ENCODE measurements at places on chromosomes 2 and 18.

DNA sequence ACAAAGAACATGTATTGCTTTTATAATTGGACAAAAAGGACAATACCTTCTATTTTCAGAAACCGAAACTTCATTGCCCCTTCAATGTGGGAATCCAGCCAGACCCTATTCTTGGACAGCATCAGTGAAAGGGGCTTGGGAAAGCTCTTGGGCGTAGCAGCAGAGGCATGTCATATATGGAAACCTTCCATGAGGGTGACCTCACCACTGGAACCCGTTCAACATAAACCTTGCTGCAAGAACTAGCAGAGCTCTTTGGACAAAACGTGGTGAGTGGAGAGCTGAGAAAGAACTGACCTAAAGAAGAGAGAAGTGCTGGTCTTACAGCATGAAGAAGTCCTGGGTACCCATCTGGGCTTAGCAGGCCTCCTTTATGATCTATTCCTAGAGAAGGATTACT is 22.7 kb upstream of the ACTG2 start:
- H3K4me1 ChIP-seq: peaks cover 9% of the 10 kb centered on the region
- H3K27me3 ChIP-seq: no peaks in the 10 kb centered on the region
- H3K36me3 ChIP-seq: peaks cover 4% of the 10 kb centered on the region
- peak overlapping the region; percentile 86 for H3K27ac ChIP-seq

- no peaks in the 10 kb centered on the region for H3K4me1 ChIP-seq
- H3K27ac ChIP-seq: no peak overlapping the region
- H3K36me3 ChIP-seq: no peaks in the 10 kb centered on the region
- no peak overlapping the region for H3K4me3 ChIP-seq
- no peak for DNase-seq
- H3K27me3 ChIP-seq: no peaks in the 10 kb centered on the region
Measured at GRCh38 chr18:55999641-56000040, 411.6 kb upstream of the TCF4 start.

GRCh38 chr2:1488851-1489250 is 75.6 kb downstream of the TPO start:
- H3K4me1 ChIP-seq: no peaks in the 10 kb centered on the region
- H3K27ac ChIP-seq: no peak overlapping the region
- H3K4me3 ChIP-seq: no peak overlapping the region
- H3K36me3 ChIP-seq: no peaks in the 10 kb centered on the region
- DNase-seq: no peak
- H3K27me3 ChIP-seq: no peaks in the 10 kb centered on the region

DNA sequence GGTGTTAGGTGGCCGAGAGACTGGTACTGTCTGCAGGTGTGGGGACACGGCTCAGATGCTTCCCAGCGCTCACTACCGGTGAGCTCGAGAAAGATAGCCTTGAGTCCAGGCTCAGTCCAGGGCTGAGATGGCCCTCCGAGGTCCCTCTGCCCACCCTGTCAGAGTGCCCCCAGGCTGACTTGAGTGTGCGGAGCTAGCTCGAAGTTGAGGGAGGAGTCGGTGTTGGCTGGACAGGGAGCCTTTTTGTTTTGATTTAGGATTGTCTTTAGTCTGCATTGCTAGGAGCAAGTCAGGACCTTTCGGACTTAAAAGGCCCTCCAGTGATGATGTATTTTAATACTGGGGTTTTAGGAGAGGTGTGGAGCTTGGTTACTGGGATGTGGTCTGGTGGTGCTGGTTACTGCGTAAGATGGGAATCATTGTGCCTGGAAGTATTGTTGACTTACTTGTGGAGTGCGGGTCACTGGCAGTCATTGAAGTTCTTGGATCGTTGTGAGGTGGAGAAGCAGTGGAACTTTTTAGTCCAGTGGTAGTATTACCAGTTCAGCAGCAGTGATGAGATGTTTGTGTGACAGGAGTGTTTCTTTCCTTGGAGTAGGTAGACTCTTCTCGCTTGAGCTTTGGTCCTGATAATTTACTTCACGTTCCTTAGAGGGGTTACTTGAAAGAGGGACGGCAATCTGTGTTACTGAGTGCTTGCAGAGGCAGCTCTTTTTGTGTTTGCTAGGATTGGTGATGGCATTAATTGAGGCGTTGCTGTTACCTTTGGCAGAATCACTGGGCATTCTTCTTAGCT is 633 bp downstream of the KIAA1328 start:
- peaks cover 15% of the 10 kb centered on the region for H3K4me1 ChIP-seq
- no peak for DNase-seq
- H3K27me3 ChIP-seq: no peaks in the 10 kb centered on the region

- H3K27me3 ChIP-seq: no peaks in the 10 kb centered on the region
- no peaks in the 10 kb centered on the region for H3K4me1 ChIP-seq
- no peak overlapping the region for H3K4me3 ChIP-seq
- H3K36me3 ChIP-seq: no peaks in the 10 kb centered on the region
- no peak overlapping the region for H3K27ac ChIP-seq
Measured at GRCh38 chr2:76584474-76584873, 873.8 kb upstream of the GCFC2 start.

DNA sequence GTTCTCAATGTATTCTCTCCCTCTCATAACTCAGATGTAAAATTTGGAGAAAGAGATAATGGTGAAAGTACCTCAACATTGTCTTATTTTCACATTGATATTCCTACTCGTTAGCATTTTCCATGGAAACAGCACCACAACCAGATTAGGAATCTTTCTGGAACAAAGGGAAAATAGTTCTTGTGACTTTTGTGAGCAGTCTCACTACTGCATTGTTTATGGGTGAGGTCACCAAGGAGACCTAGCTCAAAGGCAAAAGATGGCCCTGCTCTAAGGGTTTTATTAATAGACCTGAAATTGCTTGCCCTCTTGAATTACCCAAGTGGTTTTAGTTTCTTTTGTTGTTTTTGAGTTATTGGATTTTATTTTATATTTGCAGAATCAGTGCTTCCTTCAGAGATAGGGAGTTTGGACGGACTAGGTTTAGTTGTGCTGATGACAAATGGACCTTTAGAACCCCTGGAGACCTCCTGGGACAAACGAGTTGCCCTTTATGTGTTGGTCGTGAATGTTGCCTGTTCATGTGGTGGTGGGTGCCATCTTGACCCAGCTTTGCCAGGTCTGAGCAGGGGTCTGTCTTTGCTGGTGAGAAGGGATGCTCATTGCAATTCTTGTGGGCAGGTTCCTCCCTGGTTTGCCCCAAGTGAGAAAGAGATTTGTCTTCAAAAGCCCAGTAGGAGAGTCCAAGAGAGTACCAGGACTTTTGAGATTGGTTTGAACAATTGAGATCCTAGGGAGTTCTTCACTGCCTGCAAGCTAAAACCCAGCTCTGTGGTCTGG is 58.1 kb downstream of the INPP4A start:
- H3K27ac ChIP-seq: peak overlapping the region; percentile 59
- no peak for DNase-seq
- H3K4me1 ChIP-seq: no peaks in the 10 kb centered on the region
- H3K4me3 ChIP-seq: no peak overlapping the region
- H3K27me3 ChIP-seq: no peaks in the 10 kb centered on the region

GRCh38 chr18:40013001-40013609 is 1941.9 kb upstream of the PIK3C3 start:
- H3K36me3 ChIP-seq: no peaks in the 10 kb centered on the region
- H3K4me1 ChIP-seq: no peaks in the 10 kb centered on the region
- H3K4me3 ChIP-seq: no peak overlapping the region
- no peaks in the 10 kb centered on the region for H3K27me3 ChIP-seq
- H3K27ac ChIP-seq: no peak overlapping the region

DNA sequence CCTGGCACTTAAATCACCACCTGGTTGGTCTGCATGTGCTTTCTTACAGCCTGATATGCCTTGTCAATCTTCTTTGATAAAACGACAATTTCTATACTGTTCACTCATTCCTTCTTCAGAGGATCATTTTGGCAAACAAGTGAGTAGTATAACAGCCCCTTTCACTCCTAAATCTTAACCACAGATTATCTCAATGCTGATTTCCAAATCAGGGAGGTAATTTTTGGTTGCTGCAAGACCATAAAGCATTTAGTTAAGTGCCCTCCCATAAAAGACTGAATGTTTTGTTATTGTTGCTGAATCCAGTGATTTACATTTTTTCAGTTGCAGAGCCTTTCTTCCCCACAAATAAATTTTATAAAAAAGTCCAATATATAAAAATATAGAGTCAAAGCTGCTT is 129.2 kb upstream of the CYP26B1 start:
- no peaks in the 10 kb centered on the region for H3K4me1 ChIP-seq
- DNase-seq: no peak
- no peak overlapping the region for H3K27ac ChIP-seq

DNA sequence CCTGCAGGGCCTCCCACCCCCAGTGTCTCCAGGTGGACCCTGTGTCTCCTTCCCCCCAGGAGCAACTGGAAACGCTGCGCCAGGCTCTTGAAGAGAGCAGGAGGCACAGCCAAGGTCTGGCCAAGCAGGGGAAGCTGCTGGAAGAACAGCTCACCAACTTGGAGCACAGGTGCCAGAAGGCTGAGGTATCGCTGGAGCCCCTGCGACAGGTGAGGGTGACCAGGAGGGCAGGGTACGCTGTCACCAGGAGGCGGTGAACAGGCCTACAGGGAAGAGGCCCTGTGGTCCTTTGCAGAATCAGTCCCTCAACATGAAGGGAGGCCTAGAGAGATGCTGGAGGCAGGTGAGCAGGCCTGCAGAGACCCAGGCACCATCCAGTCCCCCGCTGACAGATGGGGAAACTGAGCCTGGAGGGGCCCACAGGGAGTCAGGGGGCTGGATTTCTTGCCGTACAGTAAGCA is 15.6 kb upstream of the SNED1 start:
- no peak overlapping the region for H3K4me3 ChIP-seq
- peaks cover 23% of the 10 kb centered on the region for H3K4me1 ChIP-seq
- no peaks in the 10 kb centered on the region for H3K27me3 ChIP-seq
- no peak overlapping the region for H3K27ac ChIP-seq

- H3K4me1 ChIP-seq: no peaks in the 10 kb centered on the region
- H3K36me3 ChIP-seq: no peaks in the 10 kb centered on the region
- H3K4me3 ChIP-seq: no peak overlapping the region
Measured at GRCh38 chr2:45897842-45898241, 246.4 kb downstream of the PRKCE start.

DNA sequence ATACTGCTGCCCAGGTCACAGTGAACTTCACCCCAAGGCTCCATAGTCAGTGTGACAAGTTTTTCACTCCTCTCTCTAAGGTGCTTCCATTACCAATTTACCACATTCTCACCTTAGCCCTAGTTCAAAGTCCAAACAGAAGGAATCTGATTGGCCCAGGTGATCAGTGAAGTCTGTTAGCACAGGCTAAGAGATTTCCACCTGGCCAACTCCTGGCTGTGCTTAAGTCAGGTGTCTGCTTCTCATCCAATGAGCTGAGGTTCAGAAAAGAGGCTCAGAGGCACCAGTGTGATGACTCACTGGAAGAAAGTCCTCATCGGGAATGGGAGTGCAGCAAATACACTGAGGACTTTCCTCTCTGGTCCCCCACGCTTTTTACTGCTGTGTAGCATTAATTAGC is 164.4 kb upstream of the MGAT5 start:
- no peaks in the 10 kb centered on the region for H3K36me3 ChIP-seq
- no peaks in the 10 kb centered on the region for H3K27me3 ChIP-seq
- H3K4me3 ChIP-seq: no peak overlapping the region
- no peak overlapping the region for H3K27ac ChIP-seq
- H3K4me1 ChIP-seq: no peaks in the 10 kb centered on the region
- no peak for DNase-seq

- no peak for DNase-seq
- no peaks in the 10 kb centered on the region for H3K36me3 ChIP-seq
- no peak overlapping the region for H3K27ac ChIP-seq
- peak overlapping the region; percentile 45 for H3K4me3 ChIP-seq
- H3K27me3 ChIP-seq: no peaks in the 10 kb centered on the region
Measured at GRCh38 chr2:20106746-20107145, 55.3 kb upstream of the LAPTM4A start.

GRCh38 chr2:7111626-7112025 is 194.4 kb downstream of the RNF144A start:
- no peak for DNase-seq
- no peaks in the 10 kb centered on the region for H3K36me3 ChIP-seq
- no peak overlapping the region for H3K27ac ChIP-seq
- H3K4me3 ChIP-seq: no peak overlapping the region

- DNase-seq: no peak
- H3K4me3 ChIP-seq: no peak overlapping the region
- H3K27me3 ChIP-seq: no peaks in the 10 kb centered on the region
- no peaks in the 10 kb centered on the region for H3K4me1 ChIP-seq
Measured at GRCh38 chr2:179511105-179511789, 246.6 kb upstream of the SESTD1 start.

DNA sequence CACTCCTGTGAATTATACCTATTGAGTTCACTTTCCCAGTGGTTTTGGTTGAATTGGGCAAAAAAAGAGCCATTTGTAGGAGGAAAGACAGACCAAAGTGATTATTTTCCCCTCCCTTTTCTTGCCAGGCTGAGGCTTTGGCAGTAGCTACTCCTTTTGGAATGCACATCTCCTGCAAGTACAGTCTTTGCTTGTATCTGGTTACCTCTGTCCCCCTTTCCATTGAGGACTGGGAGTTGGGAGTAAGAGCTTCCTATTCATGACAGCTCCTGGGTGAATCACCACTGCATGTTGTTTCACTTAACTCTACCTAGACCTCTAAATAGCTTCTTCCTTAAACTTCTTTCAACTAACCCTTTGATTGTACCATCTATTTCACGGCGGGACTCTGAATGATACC is 695.3 kb upstream of the ZNF804A start:
- H3K4me1 ChIP-seq: no peaks in the 10 kb centered on the region
- no peak overlapping the region for H3K4me3 ChIP-seq
- H3K27ac ChIP-seq: no peak overlapping the region
- no peaks in the 10 kb centered on the region for H3K36me3 ChIP-seq
- H3K27me3 ChIP-seq: no peaks in the 10 kb centered on the region
- DNase-seq: no peak

- no peak overlapping the region for H3K27ac ChIP-seq
- H3K36me3 ChIP-seq: no peaks in the 10 kb centered on the region
- H3K27me3 ChIP-seq: no peaks in the 10 kb centered on the region
- no peaks in the 10 kb centered on the region for H3K4me1 ChIP-seq
- no peak overlapping the region for H3K4me3 ChIP-seq
- DNase-seq: no peak
Measured at GRCh38 chr18:35571138-35571537, 10.4 kb upstream of the GALNT1 start.
